Activated CD4-positive, CD25-positive, alpha-beta regulatory T cell treated with anti-CD3 and anti-CD28 coated beads, Interleukin-2, amount 50 U/mL, for 72 hours (primary cell): ENCODE measurements at places on chromosomes 1 and 21.

DNA sequence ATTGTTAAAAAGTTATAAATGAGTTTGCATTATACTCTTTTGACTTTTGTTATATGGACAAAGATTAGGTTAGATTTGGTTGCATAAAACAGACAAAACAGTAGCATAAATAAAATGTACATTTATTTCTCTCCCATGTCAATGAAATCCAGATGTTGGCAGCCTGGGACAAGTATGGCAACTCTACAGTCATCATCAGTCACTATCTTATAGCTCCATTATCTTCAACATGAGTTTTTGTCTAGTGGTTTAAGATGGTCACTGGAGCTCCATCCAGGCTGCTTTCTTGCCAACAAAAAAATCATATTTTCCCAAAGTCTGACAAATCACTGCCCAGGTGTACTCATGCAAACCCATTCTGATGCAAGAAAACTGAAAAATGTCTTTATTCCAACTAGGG is 83.8 kb downstream of the CD58 start:
- DNase-seq, result no peak

GRCh38 chr1:79497193-79497773 is 490.8 kb upstream of the ADGRL4 start:
- DNase-seq, result no peak

GRCh38 chr1:232036181-232036933 is 409.8 kb downstream of the DISC1 start:
- no peak for DNase-seq

- no peak for DNase-seq
Measured at GRCh38 chr1:87329526-87330056, 911 bp downstream of the LMO4 start.

DNA sequence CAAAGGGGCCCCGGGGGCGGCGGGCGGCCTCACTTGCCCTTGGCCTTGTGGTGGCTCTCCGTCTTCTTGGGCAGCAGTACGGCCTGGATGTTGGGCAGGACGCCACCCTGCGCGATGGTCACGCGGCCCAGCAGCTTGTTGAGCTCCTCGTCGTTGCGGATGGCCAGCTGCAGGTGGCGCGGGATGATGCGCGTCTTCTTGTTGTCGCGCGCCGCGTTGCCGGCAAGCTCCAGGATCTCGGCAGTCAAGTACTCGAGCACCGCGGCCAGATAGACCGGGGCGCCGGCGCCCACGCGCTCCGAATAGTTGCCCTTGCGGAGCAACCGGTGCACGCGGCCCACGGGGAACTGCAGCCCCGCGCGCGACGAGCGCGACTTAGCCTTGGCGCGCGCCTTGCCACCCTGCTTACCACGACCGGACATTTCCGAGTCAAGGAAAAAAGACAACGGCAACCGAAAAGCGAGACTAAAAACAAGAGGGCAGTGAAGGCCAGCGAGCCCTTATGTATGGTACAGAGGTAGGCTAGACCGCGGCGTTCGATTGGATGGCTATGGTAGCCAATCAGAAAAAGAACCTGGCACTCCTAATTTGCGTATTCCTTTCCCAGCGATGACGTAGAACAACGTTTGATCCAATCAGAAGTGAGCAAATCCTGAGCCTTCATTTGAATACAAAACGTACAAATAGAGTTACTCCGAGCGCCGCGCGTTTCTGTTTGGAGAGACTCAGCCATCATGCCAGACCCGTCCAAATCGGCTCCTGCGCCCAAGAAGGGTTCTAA is 29.6 kb upstream of the RNF187 start:
- peak; percentile 80 for DNase-seq
